ENCODE measurements at places on chromosomes 1 and 21.

GRCh38 chr1:98496256-98496995, 165.1 kb upstream of the SNX7 start:
- DNase-seq = no peak

GRCh38 chr1:79188337-79188736, 181.8 kb upstream of the ADGRL4 start:
- no peak for DNase-seq

DNA sequence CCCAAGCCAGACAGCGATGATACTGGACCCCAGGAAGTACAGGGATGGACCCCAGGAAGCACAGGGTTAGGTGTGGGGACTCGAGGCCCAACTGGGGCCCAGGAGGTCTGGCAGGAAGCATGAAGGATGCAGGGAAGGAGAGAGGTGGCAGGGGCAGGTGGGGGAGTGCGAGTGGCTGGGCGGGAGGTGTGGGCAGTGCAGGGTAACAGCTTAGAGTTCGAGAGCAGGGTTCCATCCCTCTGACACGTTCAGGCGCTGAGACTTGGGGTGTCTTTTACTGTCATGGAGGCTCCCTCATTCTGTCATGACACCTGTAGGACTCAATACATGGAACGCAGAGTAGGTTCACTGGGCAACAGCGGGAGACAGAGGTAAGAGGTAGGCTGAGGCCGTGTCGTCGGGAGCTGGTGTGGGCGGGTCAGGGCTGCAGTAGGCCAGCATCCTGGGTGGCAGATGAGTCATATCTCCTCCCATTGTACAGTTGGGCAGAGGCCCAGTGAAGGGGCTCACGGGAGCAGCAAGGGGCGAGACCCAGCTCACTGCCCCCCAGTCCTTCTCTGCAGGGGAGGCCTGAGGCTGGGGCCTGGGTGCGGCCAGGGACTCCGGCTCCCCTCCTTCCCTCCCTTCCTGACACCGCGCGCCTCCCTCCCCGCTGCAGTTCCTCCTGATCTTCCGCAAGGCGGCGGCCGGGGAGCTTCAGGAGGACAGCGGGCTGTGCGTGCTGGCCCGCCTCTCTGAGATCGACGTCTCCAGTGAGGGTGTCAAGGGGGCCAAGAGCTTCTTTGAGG, 11.6 kb upstream of the CTRC start:
- no peak for DNase-seq

- peak; percentile 77 for DNase-seq
Measured at GRCh38 chr1:235074523-235075047, 54.1 kb downstream of the TOMM20 start.

GRCh38 chr1:33331444-33332356, 10.8 kb upstream of the A3GALT2 start:
- DNase-seq = no peak

GRCh38 chr1:242623119-242623518, 98.6 kb upstream of the PLD5 start:
- no peak for DNase-seq

- peak; percentile 71 for DNase-seq
Measured at GRCh38 chr1:9687120-9687873, 35.8 kb downstream of the PIK3CD start.

DNA sequence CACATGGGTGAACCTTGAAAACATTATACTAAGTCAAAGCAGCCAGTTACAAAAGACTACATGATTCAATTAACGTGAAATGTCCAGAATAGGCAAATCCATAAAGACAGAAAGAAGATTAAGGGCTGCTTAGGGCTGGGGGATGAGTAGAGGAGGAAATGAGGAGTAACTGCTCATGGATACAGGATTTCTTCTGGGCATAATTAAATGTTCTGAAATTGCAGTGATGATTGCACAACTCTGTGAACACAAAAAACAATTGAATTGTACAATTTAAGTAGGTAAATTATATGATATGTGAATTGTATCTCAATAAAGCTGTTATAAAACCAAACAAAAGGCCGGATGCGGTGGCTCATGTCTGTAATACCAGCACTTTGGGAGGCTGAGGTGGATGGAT, 52.2 kb downstream of the RERE start:
- DNase-seq = no peak

GRCh38 chr1:201964261-201964660, 9.0 kb downstream of the TIMM17A start:
- no peak for DNase-seq

DNA sequence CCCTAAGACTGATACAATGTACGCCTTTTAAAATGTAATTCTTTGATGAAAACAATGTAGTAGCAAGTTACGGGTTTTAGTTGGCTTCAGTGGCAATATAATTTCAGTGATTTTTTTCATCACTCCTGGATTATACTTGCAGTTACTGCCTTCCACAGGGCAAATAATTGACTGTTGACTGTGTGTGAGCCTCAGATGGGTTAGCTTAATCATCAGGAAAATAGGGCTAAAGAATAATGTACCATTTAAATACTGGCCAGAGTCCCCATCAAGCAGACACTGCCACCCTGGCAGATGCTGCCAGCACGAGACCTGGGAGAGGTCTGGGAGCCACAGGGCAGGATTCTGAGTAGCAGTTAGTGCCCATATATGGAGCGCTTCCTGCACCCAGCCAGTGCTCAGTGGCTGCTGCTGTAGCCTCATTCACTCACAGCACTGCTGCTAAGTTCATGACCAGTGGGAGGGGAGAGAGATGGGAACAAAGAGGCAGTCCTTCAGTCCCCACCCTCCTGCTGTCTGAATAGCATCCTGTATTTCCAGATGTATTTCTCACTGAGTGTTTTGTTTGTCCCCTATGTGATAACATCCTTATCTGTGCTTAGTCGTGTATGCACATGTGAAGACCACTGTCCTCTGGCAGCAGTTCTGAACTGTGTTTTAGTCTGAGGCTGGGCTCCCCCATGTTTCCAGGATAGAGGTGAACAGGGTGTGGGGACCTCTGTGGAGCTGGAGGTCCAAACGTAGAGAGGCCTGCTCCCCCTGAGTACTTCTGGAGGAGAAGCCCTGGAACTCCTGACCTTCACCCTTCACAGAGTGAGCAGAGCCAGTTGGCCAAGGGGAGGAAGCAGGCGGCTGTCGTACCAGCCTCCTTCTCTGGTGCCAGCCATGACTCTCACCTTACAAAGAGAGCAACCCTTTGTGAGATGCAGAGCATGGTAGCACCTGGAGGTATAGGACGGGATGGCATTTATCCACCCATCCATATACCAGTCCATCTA, 80.4 kb downstream of the ADARB1 start:
- peak; percentile 40 for DNase-seq

- DNase-seq = peak; percentile 26
Measured at GRCh38 chr1:243482141-243483022, 226.5 kb downstream of the SDCCAG8 start.

DNA sequence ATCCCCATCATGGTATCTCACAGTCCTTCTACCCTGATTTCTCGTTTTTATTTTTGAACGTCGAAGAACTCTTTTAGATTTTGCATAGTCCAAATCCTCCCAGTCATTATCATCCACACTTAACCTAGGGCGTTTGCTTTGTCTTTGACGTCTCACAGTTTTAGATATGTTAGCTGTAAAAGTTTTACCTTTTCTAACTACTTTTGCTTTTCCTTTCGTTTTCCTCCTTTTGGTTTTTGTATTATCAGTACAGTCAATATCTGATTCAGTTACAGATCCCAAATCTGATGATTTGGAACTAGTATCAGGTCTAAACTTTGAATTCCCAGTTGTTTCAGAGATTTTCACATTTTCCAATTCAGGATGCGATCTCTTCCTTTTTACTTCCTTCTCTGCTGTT, 13.1 kb upstream of the PSMG1 start:
- DNase-seq = no peak

GRCh38 chr1:53868565-53868964, 21.0 kb downstream of the YIPF1 start:
- DNase-seq = no peak

DNA sequence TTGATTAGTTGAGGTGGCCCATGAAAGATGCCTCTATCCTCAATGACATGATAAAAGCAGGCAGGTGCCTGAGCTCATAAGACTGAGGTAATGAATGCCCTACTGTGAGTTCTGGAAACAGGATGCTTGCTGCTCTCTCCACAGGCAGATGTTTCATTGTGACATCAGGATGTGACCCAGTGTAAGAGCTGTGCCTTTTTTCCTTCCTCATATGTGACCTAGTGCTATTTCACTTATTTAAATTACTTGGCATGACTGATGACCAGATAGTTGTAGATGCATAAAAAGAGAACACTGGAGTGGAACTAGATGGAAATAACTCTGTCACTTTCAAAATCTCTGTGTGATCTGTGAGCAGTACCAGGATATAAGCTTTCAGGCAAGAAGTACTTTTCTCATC, 31.9 kb downstream of the KIF14 start:
- DNase-seq = no peak

DNA sequence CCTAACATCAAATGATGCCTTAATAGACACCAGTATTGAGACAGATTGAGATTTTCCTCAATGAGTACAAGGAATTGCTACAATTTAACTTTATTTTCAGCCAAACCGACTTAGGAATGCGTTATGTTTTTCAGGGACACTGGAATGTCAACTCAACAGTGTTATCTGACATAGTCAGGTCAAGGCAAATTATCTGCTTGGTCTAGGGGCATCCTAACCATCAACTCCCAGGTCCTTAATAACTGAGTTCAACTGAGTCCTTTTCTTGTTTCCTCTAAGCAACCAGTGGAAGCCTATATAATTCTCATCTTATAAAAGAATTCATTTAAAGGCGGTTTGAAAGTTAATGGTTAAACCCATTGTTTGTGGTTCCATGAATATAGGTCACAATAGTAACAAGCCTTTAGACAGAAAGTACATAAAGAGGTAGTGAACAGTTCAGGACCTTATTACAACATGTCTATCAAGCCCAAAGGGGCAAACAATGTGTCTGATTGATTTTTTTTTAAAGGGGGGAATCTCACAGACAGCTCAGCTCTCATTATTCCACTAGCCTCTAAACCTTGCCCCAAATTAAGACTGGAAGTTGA, 32.3 kb upstream of the NR5A2 start:
- DNase-seq = no peak

- DNase-seq = no peak
Measured at GRCh38 chr1:159914252-159915018, 10.9 kb downstream of the TAGLN2 start.

- DNase-seq = no peak
Measured at GRCh38 chr1:55326496-55327243, 111.5 kb upstream of the USP24 start.

DNA sequence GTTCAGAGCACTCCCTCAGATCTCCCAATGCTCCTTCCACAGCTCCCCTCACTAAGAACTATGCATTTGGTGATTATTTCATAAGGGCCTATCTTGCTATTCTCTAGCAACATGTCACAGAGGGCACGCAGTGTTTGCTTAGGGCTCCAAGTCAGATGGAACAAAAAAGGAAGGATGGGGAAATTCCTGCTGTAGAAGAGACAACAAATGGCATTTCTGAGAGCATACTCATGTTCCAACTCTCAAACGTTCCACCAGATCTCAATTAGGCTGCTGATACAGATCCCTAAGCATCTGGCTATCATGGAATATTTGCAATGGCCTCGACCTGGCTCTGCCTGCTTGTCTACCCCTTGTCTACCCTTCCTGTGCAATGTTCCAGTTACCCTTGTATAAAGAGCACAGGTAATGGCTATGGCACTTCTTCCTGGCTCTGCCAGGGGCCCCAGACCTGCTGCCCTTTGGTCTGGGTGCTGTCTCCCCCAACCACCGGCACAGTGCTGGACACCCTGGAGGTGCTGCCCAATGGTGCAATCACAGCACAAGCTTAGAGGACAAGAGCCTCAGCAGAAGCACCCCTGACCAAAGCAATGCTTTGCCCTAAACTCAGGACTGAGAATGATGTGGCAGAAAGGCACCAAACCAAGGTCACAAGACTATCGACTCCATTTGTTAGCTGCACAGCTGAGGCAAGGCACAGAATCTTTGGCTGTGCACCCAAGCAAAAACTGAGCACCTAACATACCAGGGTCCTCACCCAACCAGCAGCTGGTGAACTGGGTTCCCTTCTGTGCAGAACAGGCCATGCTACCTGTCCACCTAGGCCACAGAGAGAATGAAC, 3.6 kb downstream of the PARP1 start:
- DNase-seq = no peak

- no peak for DNase-seq
Measured at GRCh38 chr21:38780879-38781278, 24.9 kb upstream of the ETS2 start.

DNA sequence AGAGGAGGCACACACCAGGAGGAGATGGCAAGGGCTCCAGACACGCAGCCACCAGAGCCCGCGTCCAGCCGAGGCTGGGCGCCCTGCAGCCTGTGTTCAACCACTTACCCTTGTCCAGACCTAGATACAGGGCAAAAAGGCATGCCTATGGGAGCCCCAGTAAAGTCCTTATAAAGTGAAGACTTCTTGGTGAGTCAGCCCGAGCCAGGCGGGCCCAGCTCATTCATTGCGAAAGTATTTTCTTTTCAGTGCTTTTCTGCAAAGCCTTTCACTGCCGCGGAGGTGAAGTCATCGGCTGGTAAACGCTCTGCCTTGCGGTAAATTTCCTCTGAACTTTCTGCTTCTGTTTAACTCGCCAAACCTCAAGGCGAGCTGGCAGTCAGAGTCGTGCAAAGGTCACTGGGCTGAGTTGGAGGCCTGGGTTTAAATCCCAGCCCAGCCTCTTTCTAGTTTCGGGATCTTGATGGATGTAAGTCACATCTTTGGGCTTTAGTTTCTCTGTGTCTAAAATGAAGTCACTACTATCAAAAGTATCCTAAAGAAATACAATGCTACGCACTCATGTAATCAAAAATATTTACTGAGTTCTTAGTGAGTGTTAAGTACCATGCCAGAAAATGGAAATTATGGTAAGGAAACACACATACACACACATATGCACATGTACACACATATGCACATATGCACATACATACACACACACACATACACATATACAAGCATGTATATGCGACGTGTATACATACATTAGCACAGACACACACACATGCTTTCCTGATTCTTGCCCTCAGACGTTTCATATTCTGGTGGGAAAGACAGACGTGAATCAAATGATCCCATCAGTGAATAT, 54.7 kb upstream of the IFFO2 start:
- peak; percentile 90 for DNase-seq

GRCh38 chr21:34915364-34915841, 133.7 kb downstream of the RUNX1 start:
- no peak for DNase-seq

DNA sequence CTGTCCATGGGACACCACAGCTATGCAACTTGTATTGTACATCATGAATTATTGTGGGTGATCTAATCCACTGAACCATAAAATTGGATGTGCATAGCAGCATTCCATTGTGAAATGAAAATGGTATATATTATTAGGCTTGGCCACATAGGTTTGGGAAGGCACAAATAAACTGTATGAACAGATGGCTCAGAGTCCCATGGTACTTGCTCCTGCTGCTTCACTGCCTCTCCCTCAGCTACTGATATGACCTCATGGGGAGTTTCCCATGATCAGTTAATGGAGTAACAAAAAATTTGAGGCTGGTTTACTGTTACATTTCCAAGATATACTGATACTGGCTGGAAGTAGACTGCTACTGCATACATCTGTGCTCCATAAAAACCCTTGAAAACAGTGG, 152.7 kb upstream of the NEGR1 start:
- DNase-seq = no peak

DNA sequence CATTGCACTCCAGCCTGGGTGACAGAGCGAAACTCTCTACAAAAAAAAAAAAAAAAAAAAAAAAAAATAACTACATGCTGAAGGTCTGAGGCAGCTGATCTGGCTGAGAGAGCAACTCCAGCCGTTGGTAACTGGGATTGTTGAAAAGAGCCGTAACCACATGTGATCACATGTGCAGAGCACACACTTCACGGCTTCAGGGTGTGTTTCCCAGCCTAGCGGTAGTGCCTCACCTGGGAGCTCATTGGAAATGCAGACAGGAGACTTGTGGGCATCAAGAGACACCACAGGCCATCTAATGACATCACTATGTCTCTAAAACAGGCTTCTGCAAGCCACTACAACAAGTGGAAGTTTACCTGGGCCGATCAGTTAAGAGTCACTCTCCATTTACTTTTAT, 11.8 kb upstream of the OTUD7B start:
- DNase-seq = no peak
